Eye (tissue), 1 donor: ENCODE measurements at places on chromosomes 3 and 15.
A peak's percentile ranks its signal among the peaks of the same experiment; 100 is the strongest.

GRCh38 chr3:154783521-154783931 lies 296.6 kb upstream of the MME start:
- DNase-seq = no peak

DNA sequence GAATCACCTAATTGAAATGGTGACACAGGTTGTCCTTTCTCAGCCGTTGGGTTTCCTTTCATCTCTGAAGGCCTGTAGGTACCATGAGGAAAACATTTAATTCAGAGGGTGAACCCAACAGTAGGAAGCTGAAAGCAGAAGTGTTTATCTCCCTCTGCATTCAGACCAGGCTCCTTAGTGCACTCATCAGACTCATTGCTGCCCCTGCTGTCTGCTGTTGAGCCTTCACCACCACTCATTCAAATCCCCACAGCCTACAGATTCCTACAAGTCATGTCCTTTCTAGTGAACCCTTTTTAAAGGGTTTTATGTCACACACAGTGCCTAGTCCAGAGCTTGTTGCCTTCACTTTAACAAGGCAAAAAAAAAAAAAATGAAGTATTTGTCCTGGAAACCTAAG lies 13.4 kb downstream of the WDR48 start:
- no peak for DNase-seq

DNA sequence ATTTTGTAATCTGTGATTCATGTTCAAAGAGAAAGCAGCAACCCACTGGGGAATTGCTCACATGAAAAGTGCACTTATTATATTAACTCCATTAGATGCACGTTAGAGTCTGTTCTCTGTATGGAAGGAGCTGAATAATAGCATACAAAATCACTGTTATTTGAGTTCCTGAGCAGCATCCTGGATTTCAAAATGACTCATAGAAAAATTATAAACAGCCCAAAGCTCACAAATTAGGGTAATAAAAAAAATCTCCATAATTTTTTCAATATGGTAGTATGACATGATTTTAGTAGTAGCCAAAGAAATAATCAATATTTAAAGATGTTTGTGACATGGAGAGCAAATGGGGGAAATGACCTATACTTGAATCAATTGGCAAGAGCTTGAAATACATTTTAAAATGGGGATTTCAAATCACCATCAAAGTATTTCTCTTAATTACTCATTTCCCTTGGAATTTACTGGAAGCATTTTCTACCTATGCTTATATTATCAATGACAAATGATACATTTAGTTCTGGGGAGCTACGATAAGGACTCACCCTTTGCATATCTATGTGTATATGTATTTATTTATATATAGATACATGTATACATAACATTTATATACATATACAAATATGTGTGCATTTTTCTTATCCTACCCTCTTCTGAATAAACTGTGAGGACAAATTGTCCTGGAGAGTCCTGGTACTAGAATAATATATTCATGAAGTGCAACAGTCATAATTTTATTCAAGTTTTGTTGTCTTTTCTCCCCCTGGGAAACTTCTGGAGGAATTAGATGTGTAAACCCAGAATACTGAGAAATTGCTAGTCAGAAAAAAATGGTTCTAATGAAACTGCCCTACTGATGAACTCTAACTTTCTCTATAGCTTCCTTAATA lies 116.3 kb downstream of the RPL22L1 start:
- peak; percentile 53 for DNase-seq

- no peak for DNase-seq
These were observed 206.6 kb downstream of the GBE1 start for GRCh38 chr3:81554801-81555200.

DNA sequence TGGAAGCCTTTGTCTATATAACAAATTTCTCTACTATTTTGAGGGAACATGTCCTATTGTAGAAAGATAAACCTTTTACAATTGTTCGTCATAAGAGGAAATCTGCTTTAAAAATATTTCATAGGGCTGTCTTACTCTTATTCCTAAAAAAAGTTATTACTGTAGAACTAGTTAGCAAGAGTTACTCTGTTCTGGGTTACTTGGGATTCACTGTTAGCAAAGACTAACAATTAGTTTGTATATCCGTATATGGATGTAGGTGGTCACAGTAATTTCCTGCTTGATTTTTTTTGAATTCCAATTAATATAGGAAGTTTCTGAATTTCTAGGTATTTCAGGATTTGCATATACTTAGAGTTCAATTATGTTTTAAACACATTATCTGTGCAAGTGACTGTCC lies 413.5 kb downstream of the RBMS3 start:
- no peak for DNase-seq

DNA sequence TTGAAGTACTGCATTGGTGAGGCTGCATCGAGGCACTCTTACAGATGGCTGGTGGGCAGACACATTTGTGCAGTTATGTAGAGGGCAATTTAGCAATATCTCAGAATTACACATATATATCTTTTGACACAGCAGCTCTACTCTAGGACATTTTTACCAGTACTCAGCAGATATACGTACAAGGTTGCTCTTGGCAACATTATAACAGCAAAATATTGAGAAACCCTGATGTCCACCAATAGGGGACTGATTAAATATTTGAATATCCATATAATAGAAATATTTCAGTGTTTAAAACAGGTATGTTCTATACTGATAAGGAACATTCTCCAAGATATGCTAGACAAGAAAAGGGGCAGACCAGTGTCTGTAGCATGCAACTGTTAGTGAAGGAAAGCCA lies 7.9 kb upstream of the FBXO22 start:
- no peak for DNase-seq

DNA sequence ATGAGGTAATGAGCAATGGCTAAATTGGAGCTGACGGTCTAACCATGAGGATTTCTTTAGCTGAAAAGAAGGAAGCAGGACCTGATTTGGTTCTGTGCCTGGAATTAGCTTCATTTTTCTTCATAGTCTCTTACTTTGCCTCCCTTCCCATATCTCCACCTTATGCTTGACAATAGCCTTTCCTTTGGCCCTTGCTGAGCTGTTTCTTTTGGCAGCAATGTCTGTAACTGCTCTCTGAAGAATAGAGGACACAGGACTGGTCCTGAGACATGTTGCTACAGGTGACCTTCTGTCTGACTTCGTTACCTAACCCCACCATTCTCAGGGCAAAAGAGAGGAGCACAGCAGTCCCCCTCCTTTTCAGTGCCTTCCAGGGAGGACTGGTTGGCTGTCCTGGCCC lies 122.4 kb downstream of the SSR3 start:
- DNase-seq = no peak

DNA sequence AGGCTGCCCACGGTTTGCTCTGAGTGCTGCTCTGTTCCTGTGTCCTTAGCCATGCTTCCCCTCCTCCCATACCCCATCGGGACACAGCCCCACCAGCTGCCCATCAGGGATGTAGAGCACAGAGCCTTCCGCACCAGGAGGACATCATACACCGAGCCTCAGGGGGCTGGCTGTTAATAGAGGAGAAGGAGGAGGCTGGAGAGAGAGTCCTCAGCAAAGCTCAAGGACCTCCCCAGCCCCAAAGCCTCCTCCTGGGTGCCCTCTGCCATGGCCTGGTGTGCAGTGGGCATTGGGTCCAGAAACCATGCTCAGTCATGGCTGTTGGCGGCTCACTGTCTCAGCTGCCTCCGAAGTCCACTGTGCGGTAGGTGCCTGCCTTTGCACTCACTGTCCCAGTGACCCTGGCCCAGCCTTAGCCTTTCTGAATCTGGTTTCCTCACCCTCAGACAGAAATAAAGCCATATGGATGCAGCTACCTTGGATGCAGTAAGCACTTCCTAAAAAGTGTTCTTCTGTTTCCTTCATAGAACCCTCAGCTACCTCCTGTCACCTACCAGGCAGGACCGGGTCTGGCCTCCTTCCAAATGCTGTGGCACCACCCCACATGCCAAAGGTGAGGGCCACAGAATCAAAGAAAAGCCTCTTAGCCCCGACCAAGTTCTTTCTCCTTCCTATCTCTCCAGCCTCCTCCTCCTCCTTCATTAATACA lies 53.9 kb downstream of the ACAD9 start:
- DNase-seq = no peak

DNA sequence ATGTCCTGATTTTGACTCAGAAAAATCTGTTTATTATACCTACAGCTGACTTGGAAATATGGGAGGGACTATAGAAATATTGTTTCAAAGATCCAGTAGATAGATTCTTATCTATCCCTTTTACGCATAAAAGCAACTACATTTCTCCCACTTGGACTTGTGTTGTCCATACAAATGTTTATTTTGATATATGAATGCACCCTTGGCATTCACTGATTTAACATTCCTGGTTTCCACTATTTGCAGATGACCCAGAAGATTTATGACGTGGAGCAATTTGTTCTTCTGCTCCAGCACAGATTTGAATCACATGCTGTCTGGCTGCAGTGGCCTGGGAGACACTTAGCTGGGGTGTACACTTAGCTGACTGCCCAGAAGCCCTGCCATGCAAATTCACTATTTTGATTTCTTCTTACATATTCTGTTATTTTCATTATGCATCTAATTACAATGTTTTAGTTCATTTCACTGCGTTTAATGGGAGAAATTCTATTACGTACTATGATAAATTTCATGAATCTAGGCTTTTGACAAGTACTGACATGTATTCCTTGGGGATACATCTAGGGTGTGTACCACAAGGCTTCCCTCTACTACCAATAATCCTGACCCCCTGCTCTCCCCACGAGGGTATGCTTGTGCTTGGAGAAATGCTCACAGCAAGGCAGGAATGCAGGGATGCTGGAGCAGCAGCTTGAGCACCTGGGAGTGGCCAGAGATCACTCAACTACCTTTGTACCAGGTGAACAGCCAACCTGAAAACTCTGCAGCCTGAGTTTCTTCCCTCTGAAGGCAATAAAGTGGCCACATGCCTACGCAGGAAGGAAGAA lies 223.6 kb upstream of the TBL1XR1 start:
- DNase-seq = no peak

GRCh38 chr3:45007091-45007490 lies 19.0 kb upstream of the CLEC3B start:
- DNase-seq = no peak

DNA sequence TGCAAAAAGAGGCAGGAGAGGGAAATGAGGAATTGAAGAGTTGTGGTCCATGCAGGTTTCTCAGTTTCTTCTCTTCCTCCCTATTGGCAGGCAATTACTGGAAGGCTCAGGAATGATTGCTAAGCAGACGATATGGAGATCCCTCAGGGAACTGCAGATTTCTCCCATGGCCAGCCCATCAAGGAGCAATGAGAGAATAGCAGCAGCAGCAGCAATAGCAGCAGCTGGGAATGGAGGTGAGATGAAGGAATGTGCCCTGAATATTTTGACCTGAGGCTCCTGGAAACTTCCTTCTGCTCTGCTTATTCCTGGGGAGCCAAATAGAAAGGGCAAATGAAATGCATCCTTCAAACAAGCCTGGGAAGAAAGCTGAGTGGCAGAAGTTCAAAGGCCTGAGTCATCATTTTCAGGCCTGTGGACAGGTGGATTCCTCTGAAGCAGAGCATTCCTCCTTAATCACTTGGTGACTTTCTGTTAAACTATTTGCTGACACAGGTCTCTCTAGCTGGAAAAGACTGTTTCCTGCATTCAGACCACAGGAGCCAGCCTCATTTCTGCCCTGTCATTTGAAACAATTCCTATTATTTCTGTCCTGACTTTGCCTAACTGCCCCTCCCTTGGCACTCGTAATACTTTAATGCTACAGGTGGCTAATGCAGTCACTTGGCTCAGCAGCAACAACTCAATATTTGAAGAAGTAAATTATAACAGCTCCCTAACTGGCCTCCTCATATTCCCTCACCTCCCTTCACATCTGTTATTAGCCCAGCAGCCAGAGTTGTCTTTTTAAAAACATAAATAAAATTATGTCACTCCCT lies 146.9 kb upstream of the GADL1 start:
- peak; percentile 24 for DNase-seq

- no peak for DNase-seq
These were observed 647.6 kb downstream of the MAGI1 start for GRCh38 chr3:65391068-65391467.

GRCh38 chr3:36433511-36433910 lies 53.2 kb downstream of the STAC start:
- no peak for DNase-seq
